ENCODE measurements at places on chromosomes 4 and X.

DNA sequence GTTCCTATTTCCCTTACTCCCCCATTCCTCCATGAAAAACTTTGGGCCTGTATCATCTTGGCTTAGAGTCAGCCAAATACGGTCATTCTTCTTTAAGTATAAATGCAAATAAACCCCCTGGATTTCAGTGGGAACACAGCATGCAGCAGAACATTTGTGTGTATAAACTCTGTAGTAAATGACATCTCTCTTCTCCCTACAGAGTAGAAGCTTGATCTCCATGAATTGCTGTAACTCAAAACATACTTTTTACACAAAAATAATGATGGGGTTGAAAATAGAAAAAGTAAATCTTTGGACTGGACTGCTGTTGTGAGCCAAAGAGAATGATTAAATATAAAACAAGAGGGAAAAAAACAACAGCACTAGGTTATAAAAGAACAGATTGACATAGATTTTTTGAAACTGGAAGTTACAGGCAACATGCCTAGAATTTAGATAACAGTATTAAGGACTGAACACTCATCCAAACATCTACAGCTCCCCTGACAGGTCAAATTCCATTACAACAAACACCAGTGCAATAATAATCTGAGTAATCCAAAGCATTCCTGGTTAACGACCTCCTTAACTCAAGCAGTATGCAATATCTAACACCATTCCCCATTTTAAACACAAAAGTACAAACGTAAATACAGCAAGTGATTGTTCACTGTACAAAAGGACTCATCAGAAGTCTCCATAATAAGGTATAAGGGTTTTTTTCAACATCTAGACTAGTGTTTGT, 30.7 kb downstream of the TSPAN5 start:
- DNase-seq = peak; percentile 51

DNA sequence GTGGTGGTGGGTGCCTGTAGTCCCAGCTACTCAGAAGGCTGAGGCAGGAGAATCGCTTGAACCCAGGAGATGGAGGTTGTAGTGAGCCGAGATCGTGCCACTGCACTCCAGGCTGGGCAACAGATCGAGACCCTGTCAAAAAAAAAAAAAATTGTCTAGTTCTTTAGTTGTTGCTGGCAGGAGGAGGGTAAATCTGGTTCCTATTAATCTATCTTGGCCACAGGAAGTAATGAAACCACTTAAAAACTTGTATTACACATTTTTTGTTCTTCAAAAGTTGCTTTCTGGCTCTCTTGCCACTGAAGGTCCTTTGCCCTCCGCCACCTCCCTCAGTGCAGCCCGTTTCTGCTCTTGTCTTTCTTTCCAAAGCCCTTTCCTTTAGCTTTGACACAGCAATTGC, 102.9 kb upstream of the ARSJ start:
- DNase-seq = no peak

DNA sequence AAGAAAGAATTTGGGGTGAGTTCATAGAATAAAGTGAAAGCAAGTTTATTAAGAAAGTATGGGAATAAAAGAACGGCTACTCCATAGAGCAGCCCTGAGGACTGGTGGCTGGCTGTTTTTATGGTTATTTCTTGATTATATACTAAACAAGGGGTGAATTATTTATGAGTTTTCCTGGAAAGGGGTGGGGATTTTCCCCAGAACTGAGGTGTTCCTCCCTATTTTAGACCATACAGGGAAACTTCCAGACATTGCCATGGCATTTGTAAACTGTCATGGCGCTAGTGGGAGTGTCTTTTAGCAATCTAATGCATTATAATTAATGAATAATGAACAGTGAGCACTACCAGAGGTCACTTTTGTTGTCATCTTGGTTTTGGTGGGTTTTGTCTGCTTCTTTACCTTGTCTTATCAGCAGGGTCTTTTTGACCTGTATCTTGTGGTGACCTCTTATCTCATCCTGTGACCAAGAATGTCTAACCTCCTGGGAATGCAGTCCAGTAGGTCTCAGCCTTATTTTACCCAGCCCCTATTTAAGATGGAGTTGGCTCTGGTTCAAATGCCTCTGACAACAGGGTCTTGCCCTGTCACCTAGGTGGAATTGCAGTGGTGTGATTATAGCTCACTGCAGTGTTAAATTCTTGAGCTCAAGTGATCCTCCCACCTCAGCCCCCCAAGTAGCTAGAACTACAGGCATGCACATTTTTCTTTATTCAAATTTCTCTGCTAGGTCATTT, 27.1 kb downstream of the RAPGEF2 start:
- no peak for DNase-seq

DNA sequence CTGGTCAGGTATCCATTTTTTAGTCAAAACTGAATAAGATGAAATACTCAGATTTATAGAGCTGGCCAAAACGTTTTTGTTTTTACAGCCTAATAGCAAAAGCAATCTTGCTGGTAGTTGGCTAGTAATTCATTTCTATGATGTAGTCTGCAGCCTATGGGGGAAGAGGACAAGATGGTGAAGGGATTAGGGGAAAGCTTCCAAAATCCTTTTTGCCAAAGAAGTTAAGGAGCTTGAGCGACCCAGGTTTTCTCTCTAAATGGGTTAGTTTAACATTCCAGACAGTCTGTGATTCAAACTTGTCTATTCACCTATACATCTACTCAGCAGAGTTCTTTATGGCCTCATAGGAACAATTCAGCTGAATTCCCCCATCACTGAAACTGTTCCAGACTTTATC, 89.8 kb upstream of the SPRY1 start:
- DNase-seq = peak; percentile 58

- no peak for DNase-seq
Measured at GRCh38 chrX:45628041-45628440, 427.4 kb upstream of the DIPK2B start.

- no peak for DNase-seq
Measured at GRCh38 chrX:132615391-132616131, 126.7 kb upstream of the MBNL3 start.

- no peak for DNase-seq
Measured at GRCh38 chrX:99051639-99052038, 1358.4 kb downstream of the PCDH19 start.

- DNase-seq = no peak
Measured at GRCh38 chr4:2817701-2818350, 24.9 kb downstream of the SH3BP2 start.

DNA sequence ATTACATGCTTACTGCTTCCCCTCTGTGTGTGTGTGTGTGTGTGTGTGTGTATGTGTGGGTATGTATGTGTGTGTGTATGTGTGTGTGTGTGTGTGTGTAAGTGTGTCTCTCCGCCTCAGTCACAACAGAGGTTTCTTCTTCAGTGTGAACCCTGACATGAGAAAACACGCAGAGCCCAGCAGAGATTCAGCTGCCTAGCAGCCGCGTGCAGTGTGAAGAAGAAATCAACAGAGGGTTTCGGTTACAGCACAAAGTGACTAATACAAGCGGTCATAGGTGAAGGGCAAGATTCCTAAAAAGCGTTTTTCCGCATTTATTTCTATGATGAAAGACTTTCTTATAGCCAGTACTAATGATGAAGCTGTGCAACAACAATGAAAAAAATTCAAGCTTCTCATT, 55.3 kb upstream of the ZFP42 start:
- no peak for DNase-seq

DNA sequence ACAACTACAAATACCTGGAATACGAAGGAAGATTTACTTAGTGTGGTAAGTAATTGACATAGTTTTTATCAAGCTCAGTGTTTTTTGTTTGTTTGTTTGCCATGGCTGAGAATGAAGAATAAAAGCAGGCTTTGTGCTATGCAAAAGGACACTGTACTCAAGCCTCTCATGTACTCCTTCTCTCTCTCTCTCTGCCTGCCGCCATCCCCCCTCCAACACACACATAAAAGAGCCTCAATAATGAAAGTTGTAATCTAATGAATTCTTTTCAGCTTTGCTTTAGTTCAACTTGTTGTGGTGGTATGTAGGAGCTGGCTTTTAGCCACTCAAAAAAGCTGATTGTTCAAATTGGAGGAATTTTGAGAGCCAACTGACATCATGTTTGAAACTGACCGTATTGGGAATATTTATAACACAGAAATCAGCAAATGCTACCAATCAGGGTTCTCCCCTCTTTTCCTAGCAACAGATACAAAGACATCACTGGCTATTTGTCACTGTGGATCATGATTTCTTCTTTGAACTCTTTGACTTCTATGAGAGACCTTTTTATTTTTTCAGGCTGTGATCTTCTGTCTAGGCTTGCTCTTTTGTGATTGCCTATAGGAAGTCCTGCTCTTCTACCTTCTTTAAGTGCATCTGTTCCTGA, 1148.8 kb downstream of the RAPGEF2 start:
- no peak for DNase-seq

Data from muscle of arm (tissue), 14 donors.